ENCODE measurements at places on chromosomes 12 and 14.

GRCh38 chr12:116533343-116534251 lies 25.6 kb upstream of the MAP1LC3B2 start:
- DNase-seq, result peak; percentile 92
- H3K27me3 ChIP-seq, result peaks cover 9% of the 10 kb centered on the region
- peaks cover 37% of the 10 kb centered on the region for H3K4me1 ChIP-seq
- peak overlapping the region; percentile 91 for H3K4me3 ChIP-seq
- peak overlapping the region; percentile 67 for H3K27ac ChIP-seq
- peaks cover 2% of the 10 kb centered on the region for H3K36me3 ChIP-seq

DNA sequence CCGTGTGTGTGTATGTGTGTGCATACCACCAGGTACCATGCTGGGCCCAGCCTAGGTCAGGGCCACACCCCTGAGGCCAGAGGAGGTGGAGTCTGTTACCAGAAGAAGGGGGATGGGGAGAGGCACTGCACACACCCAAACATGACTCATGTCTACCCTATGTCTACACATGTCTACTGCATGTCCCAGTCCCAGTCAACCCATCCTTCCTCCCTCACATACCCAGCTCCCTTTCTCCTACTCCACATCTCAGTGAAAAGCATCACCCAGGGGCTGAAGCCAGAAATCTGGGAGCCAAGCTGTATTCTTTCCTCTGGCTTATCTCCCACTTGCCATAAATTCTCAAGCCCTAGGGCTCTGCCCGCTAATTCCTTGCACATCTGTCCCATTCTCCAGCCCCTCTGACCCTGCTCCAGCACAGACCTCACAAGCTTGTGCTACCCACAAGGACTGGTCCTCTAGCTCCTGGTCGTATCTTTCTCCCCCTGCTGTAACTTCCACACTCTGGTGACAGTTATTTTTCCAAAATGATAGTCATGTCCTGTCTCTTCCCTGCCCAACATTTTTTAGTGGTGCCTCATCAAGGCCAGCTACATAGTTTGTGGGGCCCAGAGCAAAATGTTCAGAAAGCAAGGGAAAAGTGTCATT lies 18.0 kb upstream of the APPL2 start:
- no peak overlapping the region for H3K4me3 ChIP-seq
- H3K27me3 ChIP-seq, result no peaks in the 10 kb centered on the region
- H3K4me1 ChIP-seq, result peaks cover 4% of the 10 kb centered on the region
- no peak overlapping the region for H3K27ac ChIP-seq
- no peak for DNase-seq
- H3K36me3 ChIP-seq, result no peaks in the 10 kb centered on the region

DNA sequence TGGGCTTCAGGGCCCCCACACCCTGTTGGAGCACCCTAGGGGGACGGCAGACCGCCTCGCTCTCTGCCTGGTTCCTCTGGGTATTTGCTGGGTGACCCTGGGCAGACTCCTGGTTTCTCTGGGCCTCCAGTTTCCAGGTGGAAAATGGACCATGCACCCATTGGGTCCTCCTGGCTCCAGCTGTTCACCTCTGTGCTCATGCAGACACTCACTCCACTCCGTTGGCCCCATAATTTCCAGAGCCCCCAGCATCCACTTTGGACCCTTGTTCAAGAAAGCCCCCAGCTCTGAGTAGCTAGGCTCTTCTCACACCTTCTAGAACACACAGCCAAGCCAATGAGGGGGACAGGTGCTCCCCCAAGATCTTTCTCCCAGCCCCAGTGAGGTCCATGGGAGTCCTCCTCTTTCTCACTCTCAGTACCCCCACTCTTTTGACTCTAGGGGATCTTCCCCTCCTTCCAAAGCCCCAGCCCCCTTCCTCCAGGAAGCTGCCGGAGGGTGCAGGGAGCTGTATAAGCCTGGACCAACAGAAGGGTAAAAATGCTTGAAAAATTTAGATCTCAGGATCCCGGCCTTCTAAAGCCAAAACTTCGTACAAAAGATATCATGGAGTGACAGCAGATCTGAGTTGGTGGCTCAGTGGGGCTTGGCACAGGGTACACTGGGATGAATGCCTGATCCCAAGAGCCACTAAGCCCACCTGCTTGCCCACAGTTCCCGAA lies 174.8 kb upstream of the RTL1 start:
- H3K27me3 ChIP-seq, result peaks cover 42% of the 10 kb centered on the region
- no peak for DNase-seq
- H3K4me1 ChIP-seq, result peaks cover 1% of the 10 kb centered on the region
- no peaks in the 10 kb centered on the region for H3K36me3 ChIP-seq

- no peak for DNase-seq
- H3K27me3 ChIP-seq, result peaks cover 22% of the 10 kb centered on the region
Observed at GRCh38 chr12:2607881-2608607, 186.7 kb upstream of the FKBP4 start.

GRCh38 chr12:128844031-128844635 lies 9.1 kb upstream of the GLT1D1 start:
- DNase-seq, result peak; percentile 67
- H3K27ac ChIP-seq, result no peak overlapping the region
- H3K4me1 ChIP-seq, result peaks cover 10% of the 10 kb centered on the region
- H3K4me3 ChIP-seq, result no peak overlapping the region
- peaks cover 6% of the 10 kb centered on the region for H3K27me3 ChIP-seq

DNA sequence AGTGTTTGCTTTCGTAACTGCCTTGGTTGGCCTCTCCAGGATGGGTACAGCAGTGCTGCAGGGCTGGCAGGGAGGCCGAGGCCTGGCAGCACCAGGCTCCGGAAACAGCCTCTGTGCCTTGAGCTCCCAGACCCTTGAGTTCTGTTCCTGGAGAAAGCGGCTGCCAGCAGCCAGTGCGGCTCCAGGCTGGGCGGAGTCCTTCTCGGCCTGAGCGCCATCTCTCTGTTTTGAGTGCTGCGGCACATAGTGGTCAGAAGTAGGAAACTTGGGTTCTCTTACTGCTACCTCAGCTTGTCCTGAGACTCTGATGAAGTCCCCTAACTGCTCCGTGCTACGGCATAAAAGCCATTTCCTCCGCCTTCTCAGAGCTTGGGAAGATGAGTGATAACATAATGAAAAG lies 65.9 kb downstream of the KCNA1 start:
- no peak overlapping the region for H3K27ac ChIP-seq
- no peaks in the 10 kb centered on the region for H3K4me1 ChIP-seq
- no peaks in the 10 kb centered on the region for H3K36me3 ChIP-seq
- peaks cover 6% of the 10 kb centered on the region for H3K27me3 ChIP-seq
- DNase-seq, result no peak
- H3K4me3 ChIP-seq, result no peak overlapping the region
